CD8-positive, alpha-beta memory T cell (primary cell): ENCODE measurements at places on chromosomes 1 and 21.

- DNase-seq, result no peak
These were observed 142.9 kb upstream of the COL6A1 start for GRCh38 chr21:45838634-45839033.

DNA sequence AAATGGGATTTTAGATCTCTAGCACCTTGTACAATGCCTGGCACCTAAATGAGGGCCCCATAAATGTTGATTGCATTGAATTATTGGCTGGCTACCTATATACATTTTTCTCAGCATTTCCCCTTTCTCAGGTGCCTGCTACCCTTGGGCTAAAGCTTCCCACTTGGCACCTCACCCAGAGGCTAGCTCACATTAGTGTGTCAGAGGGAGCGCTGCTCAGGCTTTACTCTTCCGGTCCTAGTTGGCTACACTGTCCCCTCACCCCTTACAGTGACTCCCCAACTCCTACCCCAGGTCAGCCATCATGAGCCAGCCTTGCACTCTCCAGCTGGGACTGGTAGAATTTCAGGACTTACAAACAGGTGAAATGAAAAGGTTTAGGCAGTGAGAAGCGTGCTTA lies 9.5 kb downstream of the TRAF5 start:
- no peak for DNase-seq

DNA sequence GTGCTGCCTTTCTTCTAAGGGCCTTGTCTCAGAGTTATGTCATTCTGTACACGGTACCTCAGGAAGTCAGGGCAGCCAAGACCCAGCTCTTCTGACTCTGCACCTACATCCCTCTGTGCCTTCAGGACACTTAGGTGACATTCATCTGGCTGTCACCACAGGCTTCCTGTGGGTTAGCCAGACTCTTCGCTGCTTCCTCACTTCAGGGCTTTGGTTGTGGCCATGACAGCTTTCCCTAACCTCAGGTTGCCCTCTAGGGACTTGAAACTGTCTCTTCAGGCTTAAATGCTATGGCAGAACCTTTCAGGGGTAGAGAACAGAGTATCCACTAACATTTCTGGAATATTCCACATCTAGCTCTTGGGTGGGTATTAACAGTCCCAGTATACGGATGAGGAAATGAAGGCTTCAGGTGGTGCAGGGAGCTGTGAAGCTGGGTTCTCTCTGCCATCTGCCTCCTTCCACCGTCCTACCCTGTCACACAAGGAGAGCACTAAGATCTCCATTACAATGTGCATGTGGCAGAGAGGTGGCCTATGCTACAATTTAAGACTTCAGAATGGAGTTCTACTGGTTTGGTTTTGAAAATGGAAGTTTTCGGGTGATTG lies 9.9 kb downstream of the TSSK3 start:
- peak; percentile 69 for DNase-seq

DNA sequence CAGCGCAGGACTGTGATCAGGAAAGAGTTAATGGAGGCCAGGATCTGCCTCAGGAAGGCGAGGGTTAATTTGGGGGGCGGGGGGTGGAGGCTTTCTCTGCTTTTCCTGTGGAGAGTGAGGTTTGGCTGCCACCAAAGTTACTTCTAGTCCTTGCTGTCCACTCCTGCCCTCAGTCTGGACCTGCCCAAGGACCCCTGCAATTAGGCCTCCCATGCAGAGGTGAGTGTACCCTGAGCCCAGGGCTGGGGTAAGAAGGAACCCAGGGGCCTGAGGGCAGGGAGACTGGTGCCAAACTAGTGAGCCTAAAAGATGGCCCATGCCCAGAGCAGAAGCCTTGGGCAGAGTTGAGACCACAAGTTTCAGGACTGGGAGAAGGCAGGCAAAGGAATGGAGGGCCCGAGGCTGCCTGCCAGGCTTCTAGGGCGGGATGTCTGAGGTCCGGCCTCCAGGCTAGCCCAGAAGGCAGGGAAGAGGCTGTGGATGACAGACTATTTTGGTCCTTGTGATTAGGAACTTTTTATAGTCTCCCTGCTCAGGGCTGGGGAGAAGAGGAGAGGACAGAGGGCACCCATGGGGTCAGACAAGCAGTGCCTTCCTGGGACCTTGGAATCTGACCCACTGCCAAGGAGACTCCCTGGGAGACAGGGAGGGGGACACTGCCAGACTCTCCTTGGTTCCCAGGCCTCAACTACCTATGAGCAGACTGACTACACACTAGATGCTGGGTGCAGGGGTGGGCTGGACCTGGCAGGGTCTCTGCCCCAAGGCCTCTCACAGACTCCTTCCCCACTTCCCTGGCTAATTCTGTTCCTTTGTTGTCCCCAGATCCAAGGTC lies at the start of gene FAM110D:
Gene FAM110D, plus strand, starts transcription at position 172 of the 835 bp plus-strand sequence. CDS start 2,213 bp downstream, outside the sequence.
- DNase-seq, result no peak

GRCh38 chr1:150969626-150970025 lies 5.0 kb downstream of the CERS2 start:
- no peak for DNase-seq
